ENCODE measurements at places on chromosomes 1 and 21.

DNA sequence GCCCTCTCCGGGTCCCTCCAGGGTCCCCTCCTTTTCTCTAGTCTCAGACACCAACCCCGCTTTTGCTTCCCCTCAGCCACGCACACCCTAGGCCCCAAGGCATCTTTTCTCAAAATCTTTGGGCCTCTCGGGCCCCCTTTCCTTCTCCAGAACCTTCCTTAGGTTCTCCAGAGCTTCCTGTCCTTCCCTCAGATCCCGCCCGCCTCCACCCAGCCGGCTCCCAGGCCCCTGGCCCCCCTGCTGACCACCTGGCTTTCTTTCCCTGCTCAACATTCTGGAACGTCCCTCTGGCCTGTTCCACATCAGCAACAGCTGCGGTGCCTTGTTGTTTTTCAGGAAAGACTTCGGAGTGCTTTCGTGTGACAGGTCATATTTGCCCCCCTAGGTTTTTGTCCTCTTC is 1.2 kb downstream of the ZDHHC18 start:
- no peak for DNase-seq

DNA sequence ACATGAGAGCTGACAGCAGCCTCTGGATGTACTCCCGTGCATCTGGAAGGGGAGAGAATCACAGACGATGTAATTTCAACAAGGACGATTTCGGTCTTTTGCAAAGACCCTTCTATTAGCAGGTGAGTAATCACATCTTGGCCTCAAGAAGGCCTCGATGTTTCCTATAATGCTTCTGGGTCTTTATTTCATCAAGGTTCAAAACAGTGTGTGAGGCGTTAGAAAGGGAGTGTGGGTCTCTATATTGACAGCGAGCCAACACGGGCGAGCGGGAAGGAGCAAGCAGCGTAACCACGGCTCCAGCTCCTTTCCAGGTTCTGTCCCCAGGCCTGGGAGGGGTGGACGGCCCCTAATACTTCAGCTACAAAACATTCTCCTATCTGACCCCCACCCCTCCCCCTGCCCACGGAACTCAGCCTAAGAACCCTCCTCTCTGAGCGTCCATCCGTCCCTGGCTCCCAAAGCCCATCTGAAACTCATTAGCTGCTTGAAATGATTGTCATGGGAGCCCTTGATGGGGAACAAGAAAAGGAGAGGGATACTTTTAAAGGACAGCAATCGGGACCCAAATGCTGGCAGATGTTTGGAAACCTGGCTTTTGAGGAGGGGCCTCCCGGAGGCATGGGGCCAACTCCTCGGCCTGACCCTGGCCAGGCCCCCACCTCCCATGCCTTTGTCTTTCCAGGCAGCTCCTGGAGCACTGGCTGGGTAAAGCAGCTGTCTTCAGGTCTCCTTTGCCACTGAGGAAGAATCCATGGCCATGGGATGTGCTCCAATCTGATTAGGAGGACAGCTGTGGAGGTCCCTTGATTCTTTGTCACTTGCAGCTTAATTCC is 250.8 kb downstream of the FOXD2 start:
- no peak for DNase-seq

GRCh38 chr1:160855181-160855981 is 7.3 kb downstream of the CD244 start:
- DNase-seq, result peak; percentile 6

GRCh38 chr21:44730951-44731579 is 19.7 kb upstream of the TSPEAR start:
- DNase-seq, result no peak

DNA sequence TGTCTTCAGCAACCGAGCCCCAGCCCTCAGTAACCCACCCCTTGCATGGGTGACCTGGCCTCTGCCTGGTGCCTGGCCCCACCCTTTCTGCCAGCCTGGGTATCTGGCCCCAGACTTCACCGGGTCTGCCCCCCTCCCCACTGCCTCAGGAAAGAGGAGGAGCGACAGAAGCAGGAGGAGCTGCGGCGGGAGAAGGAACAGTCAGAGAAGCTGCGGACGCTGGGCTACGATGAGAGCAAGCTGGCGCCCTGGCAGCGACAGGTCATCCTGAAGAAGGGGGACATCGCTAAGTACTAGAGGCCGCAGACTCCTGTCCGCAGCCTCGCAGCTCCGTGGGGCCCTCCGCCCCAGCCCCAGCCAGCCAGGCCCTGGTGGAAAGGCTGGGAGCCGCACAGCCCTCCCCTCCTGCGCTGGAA is 6.1 kb downstream of the TNFRSF25 start:
- DNase-seq, result peak; percentile 77

GRCh38 chr1:10451287-10451686 is 1.5 kb downstream of the CORT start:
- DNase-seq, result no peak

GRCh38 chr1:198778049-198778448 is 139.2 kb downstream of the PTPRC start:
- no peak for DNase-seq

DNA sequence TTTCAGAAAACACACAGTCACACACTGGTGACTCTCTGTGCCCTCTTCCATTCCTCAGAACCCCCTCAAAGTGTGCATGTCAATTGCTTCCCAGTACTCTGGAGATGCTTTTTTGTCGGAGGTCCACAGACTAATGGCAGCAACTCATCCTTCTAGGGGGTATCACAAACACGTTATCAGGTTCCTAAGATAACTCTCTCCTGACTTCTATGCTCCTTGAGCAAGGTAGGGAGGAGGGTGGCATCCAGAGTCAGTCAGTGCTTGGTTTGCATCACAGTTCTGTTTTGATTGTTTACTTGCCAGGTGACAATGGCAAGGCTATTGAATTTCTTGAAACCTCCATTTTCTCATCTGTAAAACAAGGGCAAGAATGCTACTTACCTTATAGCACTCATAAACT is 39.4 kb upstream of the DYNLT5 start:
- no peak for DNase-seq

GRCh38 chr1:53060579-53060978 is 1.4 kb upstream of the PODN start:
- no peak for DNase-seq

DNA sequence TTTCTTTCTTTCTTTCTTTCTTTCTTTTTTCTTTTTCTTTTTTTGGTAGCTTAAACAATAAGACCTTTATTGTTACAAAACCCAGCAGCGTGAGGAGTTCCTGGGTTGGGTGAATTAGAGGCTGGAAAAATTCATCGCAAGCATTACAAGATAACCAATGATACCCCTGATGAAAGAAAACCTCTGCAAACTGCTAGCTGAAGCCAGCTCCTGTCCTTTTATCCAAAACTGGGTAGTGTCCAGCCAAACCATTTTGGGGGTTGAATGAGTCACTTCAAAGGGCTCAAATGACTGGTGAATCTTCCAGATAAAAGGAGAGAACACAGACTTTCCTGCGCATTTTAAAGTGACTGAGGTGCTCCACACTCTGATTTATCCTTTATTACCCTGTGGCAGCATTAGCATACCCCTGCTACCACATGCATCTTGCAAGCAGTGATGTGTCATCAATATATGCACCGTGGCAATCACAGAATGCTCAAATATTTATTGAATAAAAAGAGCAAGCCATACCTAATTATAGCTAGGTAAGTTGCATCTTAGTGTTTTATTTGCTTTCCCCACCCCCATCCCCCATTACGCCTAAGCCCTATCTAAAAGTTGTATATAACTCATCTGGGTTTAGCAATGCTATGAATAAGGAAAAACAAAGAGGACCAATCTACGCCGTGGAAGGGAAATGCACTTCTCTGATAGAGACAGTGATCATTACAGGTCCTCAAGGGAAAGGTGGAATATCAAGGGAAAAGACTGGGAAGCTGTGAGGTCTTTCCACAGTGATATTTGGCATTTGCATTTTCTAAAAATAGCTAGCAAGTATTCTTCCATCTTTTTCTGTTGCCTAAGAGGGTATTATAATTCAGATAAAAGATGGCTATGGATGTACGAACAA is 32.4 kb upstream of the CEP350 start:
- DNase-seq, result no peak

DNA sequence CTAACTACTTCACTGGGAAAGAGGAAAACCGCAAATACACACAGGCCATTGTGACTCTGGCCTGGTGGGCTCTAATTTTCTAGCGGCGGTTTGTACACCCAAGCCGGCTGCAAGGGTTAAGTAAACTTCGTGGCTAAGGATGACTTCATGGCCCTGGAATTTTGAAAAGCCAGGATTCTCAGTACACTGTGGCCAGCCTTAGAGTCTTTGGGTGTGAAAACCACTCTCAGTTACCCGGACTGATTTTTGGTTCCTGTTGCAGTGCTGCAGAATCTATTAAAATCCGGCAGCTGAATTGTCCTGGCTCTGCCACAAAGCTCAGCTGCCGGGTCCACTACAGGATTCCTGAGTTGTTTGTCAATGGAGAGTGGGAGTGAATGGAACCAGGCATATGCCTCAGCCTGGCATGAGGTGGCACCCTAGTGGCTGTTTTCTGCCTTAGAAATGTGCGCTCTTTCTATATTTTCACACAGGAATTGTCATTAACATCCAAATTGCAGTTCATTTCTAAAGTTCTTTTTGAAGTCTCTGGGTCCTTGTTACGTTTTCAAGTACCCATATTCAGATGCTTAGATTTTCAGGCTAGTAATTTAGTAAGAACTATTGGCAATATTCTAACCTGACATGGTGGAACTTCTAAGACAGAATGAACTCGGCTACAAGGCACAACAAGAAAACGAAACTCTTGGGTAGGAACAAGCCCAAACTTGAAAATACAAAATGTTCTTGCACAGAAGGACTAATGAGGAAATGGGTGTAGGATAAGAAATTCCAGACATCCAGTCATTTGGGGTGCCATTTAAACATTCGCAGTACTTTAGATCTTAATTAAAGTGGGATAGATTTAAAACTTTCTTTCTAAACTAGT is 255.9 kb downstream of the NFIA start:
- DNase-seq, result no peak
